Stimulated activated CD4-positive, alpha-beta T cell treated with anti-CD3 and anti-CD28 coated beads, Interleukin-4, amount 100 ng/mL, for 4 hours (primary cell): ENCODE measurements at places on chromosomes 5 and 9.

GRCh38 chr5:38827525-38827924 is 18.3 kb upstream of the OSMR start:
- DNase-seq = no peak

- DNase-seq = no peak
These were observed 1392.9 kb upstream of the NUDT12 start for GRCh38 chr5:104955479-104955878.

DNA sequence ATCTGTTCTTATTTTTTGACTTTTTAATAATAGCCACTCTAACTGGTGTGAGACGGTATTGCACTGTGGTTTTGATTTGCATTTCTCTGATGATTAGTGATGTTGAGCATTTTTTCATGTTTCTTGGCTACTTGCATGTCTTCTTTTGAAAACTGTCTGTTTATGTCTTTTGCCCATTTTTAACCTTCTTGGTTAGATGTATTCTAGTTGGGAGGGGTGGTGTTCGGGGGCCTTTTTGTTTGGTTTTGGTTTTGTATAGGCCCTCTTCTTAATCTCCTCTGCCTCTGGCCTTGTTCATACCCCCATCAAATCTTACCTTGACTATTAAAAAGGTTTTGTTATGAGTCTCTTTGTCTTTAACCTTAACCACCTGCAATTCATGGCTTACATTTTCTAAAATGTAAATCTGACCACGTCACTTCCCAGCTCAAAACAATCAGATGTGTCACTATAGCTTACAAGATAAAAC is 107.8 kb upstream of the NR4A3 start:
- no peak for DNase-seq

- no peak for DNase-seq
These were observed 155.7 kb upstream of the GPR151 start for GRCh38 chr5:146671561-146672295.

DNA sequence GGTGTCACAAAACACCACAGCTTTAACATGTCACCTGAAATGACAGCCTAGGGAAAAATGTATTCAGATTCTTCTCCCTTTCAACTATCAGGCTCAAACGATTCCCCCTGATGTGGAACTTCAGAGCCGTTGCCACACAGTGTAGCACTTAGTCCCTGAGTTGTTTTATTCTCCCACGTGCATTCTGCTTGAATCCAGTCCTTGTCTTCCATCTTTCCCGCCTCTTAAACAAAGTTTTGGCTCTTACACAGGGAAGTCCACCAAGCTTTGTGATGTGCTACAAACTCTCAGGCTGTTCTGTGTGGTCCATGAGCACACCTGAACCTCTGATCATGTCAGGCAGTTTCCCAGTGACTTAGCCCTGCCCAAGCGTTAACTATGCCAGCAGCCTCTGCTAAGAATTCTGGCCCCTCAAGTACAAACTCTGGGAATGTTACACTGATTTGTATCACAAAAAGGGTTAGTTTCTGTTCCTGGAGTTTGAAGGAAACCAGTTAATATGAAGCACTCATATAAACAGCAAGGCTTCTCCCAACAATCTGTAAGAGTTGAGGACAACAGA is 45.8 kb upstream of the RNF38 start:
- no peak for DNase-seq

GRCh38 chr9:91405343-91406077 is 18.1 kb downstream of the NFIL3 start:
- no peak for DNase-seq

- no peak for DNase-seq
These were observed 51.1 kb downstream of the C9orf152 start for GRCh38 chr9:110156902-110157301.

DNA sequence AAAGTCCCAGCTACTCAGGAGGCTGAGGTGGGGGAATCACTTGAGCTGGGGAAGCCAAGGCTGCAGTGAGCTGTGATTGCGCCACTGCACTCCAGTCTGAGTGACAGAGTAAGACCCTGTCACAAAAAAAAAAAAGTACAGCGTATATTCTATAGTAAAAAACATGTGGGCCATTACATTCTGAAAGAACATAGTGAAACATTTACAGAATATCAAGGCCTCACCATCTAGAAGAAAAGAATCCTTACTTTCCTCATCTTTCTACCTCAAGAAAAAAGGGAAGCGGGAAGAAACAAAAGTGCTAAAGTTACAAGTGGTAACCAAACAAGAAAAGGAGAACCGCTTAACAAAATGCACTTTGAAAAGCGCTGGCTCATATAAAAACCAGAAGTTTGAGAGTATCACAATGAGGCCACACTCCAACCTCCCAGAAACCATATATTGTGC is 5.7 kb upstream of the SYK start:
- no peak for DNase-seq
